ENCODE measurements at places on chromosomes 6 and 20.

DNA sequence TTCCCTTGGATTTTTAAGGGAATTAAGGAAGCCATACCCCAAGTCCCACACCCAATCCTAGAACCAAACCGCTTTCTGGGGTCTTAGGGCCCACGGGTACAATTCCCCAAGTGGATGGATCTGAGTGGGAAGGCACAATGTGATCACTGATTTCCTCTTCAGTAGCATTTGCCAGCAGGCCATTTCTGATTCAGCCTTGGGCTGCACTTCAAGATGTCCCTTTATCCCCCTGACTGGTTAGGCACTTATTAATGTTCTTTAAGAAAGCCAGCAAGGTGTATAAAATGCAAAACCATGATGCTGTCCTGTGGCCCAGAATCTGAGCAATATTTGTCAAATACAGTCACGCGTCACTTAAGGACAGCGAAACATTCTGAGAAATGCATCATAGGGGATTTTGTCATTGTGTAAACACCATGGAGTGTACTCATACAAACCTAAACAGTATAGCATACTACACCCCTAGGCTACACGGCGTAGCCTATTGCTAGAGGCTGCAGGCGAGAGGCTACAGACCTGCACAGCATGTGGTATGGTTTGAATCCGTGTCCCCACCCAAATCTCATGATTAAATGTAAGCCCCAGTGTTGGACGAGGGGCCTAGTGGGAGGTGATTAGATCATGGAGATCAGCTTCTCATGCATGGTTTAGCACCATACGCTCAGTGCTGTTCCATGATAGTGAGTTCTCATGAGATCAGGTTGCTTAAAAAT is 234.2 kb downstream of the NRN1 start:
- DNase-seq, result no peak

GRCh38 chr6:113671421-113671820 is 185.7 kb upstream of the MARCKS start:
- no peak for DNase-seq

DNA sequence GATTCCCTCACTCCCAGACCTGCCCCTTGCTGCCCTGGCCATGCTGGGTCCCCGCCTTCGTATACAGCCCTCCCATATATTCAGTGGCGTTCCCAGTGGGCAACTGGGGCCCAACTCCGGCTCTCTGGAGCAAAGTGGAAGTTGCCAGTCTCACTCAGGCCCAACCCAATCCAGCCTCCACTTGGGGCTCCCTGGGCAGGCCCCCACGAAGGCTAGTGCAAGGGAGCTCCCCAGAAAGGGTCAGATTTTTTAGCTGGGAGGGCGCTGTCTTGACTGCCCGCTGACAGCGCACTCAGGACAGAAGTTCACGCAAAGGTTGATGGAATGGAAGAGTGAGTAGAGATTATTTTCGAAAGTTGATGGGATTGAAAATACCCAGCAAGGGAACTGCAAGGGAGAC is 5.9 kb downstream of the TP53TG5 start:
- DNase-seq, result no peak

GRCh38 chr6:1390946-1391799 is 1.8 kb downstream of the FOXF2 start:
- DNase-seq, result no peak

GRCh38 chr6:33749401-33749800 is 2.7 kb upstream of the IP6K3 start:
- no peak for DNase-seq

GRCh38 chr6:170369403-170369802 is 62.8 kb downstream of the FAM120B start:
- no peak for DNase-seq

GRCh38 chr20:52683761-52684160 is 288.4 kb upstream of the TSHZ2 start:
- no peak for DNase-seq

DNA sequence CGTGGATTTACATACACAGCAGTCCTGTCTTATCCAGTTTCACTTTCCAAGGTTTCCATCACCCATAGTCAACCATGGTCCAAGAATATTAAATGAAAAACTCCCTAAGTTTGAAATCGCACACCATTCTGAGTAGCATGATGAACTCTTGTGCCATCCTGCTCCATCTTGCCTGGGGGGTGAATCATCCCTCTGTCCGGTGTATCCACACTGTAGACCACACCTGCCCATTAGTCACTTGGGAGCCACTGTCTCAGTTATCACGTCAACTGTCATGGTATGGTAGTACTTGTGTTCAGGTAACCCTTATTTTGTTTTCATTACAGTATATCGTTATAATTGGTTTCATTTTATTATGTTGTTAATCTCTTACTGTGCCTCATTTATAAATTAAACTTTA is 38.5 kb downstream of the PTGIS start:
- no peak for DNase-seq

GRCh38 chr6:7052443-7053011 is 55.2 kb upstream of the RREB1 start:
- no peak for DNase-seq

- DNase-seq, result no peak
Measured at GRCh38 chr6:157717340-157717748, 105.7 kb upstream of the SNX9 start.

DNA sequence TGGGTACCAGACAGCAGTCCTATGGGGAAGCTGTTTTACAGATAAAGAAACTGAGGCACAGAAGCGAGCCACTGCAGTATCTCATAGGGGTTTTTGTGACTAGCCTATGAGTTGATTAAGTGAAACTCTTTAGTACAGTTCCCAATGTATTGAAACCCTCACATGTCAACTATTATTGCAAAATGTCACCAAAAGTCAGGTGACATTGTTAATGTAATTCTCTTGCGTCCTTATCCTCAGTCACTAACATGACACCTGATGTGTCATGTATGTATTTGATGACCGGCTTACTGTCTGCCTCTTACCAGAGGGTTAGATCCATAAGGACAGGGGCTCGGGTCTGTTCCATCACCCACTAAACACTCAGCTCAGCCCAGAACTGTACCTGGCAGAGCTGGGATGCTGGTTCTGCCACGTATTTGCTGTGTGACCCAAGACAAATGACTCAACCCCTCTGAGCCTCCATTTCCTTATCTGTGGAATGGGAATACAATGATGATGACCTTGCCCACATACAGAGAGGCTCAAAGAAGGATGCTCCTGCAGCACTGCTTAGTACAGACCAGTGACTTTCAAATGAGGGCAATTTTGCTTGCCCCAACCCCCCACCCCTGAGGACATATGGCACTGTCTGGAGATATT is 32.9 kb downstream of the PREX1 start:
- DNase-seq, result no peak

GRCh38 chr6:6626187-6626586 is 37.7 kb downstream of the LY86 start:
- no peak for DNase-seq

GRCh38 chr6:124069230-124069950 is 265.7 kb downstream of the NKAIN2 start:
- DNase-seq, result no peak

Measured in activated gamma-delta T cell treated with anti-CD3 and anti-CD28 coated beads, Interleukin-2, amount 50 U/mL, for 16 hours (primary cell).